Fibroblast of skin of back (primary cell): ENCODE measurements at places on chromosomes 3 and 15.

DNA sequence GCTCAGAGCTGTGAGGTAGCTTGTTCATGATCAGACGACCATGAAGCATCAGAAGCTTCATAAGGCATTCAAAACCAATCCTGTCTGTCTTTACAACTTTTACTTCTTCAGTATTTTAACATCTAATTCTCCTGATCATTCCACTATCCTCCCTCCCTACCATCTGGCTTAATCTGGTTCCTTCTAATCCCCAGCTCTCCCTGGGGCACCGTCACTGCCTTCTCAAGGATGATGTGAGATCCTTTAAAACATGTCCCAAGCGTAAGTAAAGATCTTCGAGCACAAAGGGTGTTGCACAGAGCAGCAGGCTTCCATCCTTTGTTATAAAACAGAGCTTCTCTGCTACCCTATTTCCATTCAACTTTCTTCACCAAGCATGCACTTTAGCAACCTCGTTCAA lies 362.7 kb upstream of the ARRDC4 start:
- DNase-seq = no peak

DNA sequence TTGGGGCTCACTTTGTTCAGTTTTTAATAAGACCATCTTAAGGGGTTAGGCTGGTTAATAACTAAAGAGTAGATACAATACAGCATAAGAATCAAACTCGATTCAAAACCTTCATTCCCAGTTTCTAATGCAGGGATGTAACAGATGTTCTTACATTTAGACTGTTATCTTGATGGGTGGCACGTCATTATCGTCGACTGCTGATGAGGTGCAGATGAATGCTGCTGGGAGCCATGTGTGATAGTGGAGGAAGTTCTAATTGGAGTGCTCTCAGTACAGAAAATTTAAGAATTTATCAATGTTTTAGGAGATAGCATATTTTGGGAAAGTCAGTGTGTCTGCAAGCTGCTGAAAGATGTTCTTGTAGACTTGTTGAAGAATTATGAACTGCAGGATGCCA lies 331.5 kb downstream of the PTPRG start:
- DNase-seq = no peak

DNA sequence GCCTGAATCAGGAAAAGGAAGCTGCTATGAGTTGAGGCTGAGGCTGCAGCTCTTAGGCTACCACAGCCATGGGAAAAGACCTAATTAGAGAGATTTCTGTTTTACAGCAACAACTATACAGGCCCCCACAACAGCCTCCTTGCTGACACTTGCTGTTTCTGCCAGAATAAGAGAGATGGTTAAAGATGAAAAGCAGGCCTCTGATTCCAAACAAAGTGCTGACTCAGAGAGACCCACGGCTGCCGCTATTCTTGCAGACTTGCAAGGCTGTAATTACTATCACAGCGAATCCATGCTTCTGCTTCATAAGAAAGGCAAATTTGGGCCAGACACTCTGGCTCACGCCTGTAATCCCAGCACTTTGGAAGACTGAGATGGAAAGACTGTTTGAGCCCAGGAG lies 41.8 kb downstream of the MCF2L2 start:
- no peak for DNase-seq

DNA sequence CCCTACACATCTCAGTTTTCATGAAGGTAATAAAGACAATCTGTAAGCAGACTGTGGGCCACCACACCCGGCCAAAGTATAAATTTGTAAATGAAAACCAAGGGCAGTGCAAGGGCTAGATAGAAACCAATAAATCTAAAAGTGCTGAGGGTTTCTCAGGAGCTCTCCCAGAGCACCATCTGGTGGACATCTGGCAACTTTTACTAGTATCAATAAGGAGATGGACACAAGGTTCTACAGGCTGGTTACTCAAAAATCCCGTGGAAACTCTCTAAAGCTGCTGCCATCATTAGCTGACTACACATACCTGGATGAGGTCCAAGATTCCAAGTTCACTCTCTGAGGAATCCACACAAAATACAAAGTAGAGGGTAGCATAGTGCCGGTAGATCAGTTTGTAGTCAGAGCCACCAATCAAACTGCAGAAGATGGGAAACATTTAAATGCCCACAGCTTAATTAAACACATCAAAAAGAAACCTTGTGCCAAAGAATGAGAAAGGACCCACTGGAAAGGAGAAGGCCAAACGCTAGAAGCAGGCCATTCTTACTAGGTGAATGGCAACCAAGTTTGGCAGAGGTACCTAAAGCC lies 5.5 kb downstream of the AP3S2 start:
- peak; percentile 59 for DNase-seq

GRCh38 chr3:104974316-104974715 lies 392.4 kb upstream of the ALCAM start:
- DNase-seq = no peak

DNA sequence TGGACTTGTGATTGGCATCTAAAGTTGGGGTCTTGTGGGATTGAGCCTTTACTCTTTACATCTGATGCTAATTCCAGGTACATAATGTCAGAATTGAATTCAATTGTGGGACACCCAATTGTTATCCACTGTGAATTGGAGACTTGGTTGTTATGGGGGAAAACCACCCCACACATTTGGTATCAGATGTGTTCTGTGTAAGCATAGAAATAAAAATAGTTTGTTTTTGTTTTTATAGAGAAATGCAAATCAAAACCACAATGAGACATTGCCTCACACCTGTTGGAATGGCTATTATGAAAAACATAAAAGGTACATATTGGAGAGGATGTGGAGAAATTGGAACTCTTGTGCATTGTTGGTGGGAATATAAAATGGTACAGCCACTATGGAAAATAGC lies 58.5 kb downstream of the CPA3 start:
- no peak for DNase-seq

DNA sequence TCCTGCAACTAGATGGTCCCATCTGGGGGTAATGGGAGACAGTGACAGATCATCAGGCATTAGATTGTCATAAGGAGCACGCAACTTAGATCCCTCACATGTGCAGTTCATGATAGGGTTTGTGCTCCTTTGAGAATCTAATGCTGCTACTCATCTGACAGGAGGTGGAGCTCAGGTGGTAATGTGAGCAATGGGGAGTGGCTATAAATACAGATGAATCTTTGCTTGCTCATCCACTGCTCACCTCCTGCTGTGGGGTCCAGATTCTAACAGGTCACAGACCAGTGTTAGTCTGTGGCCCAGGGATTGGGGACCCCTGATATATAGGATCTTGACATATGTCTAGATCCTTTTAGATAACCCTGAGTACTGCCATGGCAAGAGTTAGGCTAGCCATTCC lies 52.7 kb downstream of the RASGRF1 start:
- no peak for DNase-seq

DNA sequence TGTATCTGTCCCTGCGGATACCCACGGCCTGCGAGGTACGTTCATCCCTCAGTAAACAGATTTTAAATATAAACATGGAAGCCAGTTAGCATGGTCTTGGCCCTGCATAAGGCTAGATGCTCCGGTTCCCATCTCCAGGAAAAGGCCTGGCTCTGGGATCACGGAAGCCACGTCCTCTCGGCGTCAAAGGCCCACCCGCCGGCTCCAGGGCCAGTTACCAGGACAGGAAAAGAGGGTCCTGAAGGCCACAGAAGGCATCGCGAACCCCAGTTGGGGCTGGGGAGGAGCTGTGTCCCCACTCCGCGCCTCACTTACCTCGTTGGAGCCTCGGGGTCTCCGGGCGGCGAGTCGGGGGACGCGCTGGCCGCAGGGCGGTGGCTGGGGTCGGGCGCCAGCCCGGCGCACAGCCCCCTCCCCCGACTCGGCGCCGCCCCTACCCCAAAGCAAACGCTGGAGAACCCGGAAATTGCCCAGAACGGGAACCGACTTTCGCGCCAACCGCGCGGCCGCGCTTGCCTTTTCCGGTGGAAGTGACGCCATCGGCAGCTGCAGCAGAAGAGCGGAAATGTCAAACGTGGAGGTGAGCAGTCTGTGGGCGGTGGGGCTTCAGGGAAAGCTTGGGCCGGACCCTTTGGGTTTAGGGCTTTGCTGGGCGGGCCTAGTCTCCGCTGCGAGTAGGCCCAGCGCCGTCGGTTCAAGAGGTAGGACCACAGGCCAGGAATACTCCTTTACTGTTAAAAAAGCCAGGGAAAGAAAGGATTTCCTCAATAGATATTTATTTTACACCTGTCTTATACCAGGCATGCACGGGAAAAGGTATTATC lies at the start of gene TOPBP1:
TOPBP1 (minus strand) TSS at position 488 of the 824 bp plus-strand sequence. CDS start 814 bp downstream, outside the sequence.
- peak; percentile 74 for DNase-seq

DNA sequence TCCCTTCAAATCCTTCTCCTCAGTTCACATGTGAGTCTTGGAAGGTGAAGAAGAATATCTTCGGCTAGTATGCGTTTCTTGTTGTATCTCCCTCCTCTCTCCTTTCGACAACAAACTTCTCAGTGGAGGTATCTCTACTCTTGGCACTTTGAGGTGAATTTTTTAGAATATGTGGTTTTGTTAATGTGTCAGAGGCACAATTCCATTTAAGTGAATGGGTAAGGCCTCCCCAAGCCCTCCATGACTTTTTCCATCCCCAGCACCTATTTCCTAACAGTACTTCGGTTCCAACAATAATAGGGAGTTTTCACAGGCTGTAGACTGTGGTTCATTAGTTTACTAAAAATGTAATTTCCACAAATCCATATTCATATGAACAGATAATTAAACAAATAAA lies 74.2 kb downstream of the TM4SF4 start:
- DNase-seq = no peak

DNA sequence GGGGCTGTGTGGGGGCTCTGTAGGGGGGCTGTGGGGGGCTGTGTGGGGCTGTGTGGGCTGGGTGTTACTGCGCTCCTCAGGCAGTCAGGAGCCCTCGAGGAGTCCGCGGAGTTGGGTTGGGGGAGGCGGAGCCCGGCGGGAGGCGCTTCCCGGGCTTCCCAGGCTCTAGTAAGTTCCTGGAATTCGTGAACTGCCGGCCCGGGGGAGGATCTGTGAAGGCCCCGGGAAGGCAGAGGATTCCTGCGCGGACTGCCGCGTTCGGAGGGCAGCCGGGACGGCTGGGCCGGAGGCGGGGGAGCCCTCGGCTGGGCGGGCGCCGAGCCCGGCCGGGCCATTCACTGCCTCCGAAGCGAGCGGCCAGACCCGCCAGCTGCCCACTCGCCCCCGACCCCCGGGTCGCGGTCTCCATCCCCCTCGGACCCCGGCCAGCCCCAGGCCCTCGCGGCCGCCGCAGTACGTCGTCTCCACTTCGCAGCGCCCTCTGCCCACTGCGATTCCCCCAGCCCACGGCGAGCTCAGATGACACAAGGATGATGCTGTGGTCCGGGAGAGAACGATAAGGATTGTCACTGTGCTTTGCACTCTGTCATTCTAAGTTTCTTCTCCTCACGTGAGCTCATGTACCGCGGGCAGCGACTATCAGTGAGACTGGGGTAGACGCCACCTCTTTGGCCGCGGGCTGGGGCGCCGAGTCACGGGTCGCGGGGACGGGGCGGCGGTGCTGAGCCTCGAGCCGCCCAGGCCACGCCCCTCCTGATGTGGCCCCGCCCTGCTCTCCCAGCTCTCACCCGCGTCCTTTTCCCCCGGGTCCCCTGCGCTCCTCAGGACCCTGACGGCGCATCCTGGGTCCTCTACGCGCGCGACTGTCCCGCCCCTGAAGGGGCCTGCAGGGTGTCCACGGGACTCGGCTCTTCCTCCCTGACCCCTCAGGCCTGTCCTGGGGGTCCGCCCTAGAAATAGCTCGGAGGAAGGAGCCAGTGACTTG lies 65.3 kb downstream of the KLF13 start:
- DNase-seq = peak; percentile 82

DNA sequence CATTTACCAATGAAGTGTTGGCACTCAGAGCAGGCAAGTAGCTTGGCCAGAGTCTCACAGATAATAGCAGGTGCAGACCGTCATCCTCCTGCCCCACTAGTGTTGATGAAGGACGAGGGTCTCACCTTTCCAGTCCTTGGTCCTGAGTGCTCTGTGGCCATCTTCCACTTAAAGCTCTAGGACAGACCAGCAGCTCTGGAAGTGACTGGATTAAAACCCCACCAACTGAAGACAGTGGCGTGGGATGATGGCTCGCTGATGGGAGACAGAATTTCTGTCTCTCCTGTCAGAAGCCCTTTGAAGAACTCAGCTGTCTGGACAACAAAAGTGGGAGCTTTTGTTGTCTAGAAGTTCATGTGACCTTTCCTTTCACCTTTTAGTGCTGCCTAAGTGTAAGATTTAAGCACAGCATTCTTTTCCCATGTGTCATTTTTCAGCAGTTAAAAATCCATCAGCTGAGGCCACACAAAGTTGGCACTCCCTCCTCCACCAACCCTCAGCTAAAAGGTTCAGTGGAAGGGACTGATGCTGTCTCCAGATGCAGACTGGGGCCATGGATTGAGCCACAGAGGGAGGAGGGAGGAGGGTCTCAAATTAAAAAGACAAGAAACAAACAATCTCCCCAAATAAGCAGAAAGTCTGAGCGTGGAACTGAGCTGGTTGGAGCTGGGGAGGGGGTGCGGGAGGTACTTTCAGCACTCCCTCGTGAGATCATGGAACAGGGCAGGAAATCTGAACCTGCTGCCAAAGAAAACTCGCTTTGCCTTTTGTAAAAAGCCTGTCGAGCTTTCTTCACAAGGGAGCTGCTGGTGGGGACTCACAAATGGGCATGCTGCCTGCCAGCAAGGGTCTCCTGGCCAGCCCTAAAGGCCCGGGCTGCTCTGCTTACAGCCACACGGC lies 148.5 kb upstream of the CTDSPL start:
- DNase-seq = peak; percentile 35

DNA sequence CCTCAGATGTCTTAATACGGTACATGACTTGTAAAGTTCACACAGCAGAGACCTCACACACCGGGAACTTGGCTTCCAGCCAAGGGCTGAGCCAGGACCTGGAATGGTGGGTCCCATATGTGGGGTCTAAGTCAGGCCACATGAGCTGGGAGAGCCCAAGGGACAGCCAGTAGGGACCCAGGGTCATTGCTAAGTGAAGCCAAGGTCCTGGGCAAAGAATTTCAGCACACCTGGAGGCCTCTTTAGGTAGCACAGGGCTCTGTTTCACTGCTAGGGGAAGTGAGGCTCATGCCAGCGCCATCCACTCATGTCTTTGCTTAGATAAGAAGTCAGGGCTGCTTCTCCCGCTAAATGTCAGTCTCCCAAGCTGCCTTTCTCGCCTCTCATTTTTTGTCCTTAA lies 116.6 kb upstream of the TLE3 start:
- no peak for DNase-seq

- no peak for DNase-seq
Measured at GRCh38 chr15:66808181-66808824, 106.3 kb downstream of the SMAD6 start.

DNA sequence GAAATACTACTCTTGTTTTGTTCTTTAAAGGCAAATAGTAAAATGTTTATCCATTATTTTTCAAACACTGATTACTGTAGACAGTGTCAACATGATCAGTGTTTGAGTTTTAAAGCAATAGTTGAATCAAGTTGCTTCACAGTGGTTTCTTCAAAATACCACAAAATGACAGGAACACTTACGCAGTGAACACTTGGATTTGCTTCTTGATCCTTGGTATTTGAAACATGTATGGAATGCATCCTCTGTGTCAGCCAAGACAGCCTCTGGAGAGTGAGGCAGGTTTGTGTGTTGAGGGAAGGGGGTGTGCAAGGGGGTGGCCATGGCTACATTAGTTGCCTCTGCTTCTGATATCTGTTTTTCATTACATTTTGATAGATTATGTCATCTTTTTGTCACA lies 413.0 kb downstream of the RBMS3 start:
- peak; percentile 97 for DNase-seq

- peak; percentile 85 for DNase-seq
Measured at GRCh38 chr3:161266731-161267150, 45.6 kb downstream of the NMD3 start.

GRCh38 chr3:31029706-31030105 lies 135.2 kb upstream of the GADL1 start:
- DNase-seq = no peak

GRCh38 chr3:59503441-59503840 lies 453.6 kb upstream of the CFAP20DC start:
- DNase-seq = no peak

GRCh38 chr15:78408355-78408640 lies 29.7 kb upstream of the IREB2 start:
- DNase-seq = no peak
